MCF 10A (cell line): ENCODE measurements at places on chromosomes 5 and 9.

GRCh38 chr9:137150617-137151457 lies 11.9 kb downstream of the GRIN1 start:
- DNase-seq: peak; percentile 86

DNA sequence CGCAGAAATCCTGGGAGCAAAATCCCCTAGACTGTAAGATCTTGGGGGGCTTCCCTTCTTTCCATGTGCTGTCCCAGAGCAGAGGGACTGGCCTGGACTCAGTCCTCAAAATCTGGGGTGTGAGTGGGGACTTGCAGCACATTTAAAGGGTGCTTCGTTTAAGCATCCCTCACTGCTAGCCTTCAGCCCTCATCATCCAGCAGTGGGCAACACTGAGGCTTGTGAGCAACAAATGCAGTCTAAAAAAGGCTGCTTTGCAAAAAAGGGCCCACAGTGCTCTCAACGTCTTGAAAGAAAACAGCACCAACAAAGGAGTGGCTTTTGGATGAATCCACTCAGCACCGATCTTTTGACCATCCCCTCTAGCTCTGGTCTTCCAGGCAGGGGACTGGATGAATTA lies 128.3 kb upstream of the TBC1D2 start:
- no peak for DNase-seq

- peak; percentile 85 for DNase-seq
These were observed at the start of gene NXNL2 for GRCh38 chr9:88534456-88535225. Gene NXNL2 (plus strand): TSS chr9:88535178. CDS start chr9:88535435, 257 bp downstream.

GRCh38 chr5:176743136-176743861 lies 67.1 kb upstream of the UNC5A start:
- no peak for DNase-seq

- no peak for DNase-seq
These were observed 3.4 kb downstream of the ARL10 start for GRCh38 chr5:176368726-176369125.

GRCh38 chr5:132815454-132815853 lies 2.4 kb downstream of the SOWAHA start:
- DNase-seq: peak; percentile 35

DNA sequence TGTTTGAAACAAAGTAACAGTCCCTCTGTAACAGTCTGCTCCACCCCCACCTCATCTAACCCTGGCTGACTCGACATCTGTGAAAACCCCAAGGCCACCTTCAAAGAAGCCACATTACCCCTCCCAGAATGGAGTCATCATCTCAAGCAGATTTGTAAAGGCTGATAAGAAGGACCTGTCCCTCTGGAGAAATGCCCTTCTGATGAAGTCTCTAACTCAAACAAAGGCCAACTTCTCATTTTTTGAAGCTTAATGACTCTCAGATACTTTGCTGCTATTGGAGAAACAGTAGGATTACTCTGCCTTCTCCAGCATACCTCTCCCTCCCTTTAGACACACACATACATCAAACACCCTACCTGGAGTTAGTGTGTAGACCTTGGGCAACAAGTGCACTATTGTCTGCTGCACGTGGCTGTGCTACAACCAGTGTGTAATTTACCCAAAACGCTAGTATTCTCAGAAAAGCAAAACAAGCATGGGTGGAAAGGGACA lies 5.3 kb upstream of the SUSD1 start:
- no peak for DNase-seq

- DNase-seq: no peak
These were observed 106.6 kb downstream of the FBXW11 start for GRCh38 chr5:171899792-171900191.

GRCh38 chr5:111973961-111974360 lies 217.0 kb upstream of the NREP start:
- no peak for DNase-seq

DNA sequence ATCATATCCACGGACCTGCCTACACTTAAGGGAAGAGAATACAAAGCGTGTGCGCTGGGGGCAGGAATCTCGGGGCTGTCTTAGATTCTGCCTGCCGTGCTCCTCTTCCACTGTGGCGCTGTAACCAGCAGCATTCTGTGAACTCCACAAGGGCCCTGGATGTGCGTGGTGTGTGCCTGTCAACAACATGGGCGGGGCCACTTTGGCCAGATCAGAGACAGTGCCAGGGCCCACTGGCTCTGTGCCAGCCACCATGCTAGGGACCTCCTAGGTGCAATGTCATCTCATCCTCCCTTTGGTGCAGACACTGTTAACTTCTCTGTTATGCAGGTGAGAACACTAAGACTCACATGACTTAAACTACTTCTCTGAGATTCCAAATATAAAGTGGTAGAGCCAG lies 113.7 kb downstream of the COL23A1 start:
- no peak for DNase-seq

- peak; percentile 62 for DNase-seq
These were observed 7.3 kb downstream of the CDC14B start for GRCh38 chr9:96612105-96612965.

DNA sequence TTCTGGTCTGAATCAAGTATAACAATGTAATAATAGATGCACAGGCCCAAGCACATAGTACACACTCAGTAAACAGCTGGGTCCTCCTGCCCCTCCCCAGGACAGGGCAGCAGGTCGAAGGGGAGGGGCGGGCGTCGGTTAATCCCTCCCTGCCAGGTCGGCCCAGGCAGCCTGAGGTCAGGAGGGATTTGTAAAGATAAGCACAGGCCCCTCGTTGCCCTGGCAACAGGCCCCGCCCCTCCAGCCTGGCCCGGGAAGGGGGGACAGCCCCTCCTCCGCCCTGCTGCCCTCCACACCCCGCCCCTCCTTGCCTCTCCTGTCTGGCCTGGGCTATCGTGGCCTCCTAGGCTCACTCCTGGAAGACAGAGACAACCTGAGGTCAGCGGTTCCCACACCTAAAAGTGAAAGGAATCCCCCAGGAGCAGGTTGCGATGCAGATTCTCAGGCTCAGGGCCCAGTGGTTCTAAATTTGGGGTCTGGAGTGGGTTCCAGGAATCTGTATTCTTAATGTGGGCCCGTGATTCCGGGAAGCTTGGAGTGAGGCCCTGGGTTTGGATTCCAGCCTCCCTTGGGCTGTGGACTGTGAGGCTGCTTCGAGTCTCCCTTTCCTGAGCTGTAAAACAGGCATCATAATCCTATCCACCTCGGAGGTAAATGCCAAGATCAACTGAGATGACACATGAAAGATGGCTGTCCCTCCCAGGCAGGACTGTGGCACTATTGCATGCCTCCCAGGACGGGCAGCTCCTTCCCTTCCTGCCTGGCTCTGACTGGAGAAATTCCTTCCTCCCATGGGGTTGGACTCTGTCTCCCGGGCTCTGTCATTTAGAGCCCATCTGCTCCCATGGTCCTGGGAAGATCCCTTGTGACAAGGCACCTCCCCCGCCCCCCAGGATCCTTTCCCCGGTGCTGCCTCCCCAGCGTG lies 4.4 kb downstream of the CRB2 start:
- no peak for DNase-seq

DNA sequence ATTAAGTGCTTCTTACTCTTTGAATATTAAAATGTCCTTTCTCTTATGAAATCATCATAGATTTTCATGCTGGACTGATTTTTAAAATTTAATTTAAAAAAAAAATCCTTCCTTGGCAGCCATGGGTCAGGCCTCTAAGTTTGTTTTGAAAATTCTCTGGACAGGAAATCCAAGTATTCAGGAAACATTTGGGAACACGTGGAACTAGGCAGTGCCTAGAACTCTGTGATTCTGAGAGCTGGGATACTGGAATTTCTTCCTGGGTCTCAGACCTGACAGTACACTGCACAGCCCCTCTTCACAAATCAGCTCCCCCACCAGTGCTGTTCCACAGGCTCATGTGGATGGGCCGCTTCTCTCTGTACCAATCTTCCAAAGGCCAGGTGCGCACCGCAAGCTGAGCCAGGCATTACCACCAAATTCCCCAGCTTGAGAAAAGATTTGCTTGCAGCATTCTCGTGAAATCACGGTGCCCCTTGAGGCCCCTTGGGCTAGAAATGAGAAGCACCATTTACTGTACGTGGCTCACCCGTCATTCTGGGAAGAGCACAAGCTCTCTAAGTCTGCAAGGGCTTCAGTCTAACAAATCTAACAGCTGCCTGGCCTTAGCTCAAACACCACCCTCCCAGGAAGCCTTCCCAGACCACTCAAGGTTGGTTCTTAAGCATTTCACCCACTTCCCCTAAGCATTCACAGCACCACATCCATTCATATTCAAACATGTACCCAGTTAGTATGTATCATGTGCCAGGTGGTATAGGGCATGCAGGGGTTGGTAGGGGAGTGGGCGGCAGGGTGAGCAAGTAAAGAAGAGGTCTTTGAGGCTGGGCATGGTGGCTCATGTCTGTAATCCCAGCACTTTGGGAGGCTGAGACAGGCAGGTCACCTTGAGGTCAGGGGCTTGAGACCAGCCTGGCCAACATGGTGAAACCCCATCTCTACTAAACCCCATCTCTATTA lies 26.5 kb downstream of the B4GALT1 start:
- no peak for DNase-seq

DNA sequence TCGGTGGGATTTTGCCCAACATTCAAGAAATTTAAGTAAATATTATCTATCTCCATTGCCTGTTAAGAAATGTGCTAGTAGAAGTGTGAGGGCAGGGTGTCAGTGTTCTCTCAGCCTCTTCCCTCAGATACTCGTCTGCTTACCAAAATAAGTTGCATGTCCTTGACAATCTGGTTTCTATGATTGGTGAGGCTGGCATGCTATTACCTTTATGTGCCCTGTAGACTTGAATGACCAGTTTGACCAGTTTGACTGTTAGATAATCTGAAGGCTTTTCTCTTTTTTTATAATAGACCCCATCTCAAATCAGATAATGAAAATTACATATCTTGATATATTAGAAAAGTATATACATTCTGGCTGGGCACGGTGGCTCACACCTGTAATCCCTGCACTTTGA lies 348 bp downstream of the CATSPER3 start:
- no peak for DNase-seq

- DNase-seq: no peak
These were observed 7.5 kb upstream of the HABP4 start for GRCh38 chr9:96442491-96442890.

GRCh38 chr5:117486261-117486660 lies 911.6 kb upstream of the SEMA6A start:
- no peak for DNase-seq

GRCh38 chr9:111108946-111109345 lies 70.7 kb upstream of the LPAR1 start:
- peak; percentile 25 for DNase-seq

GRCh38 chr9:111427186-111427585 lies 57.0 kb downstream of the ECPAS start:
- DNase-seq: peak; percentile 34

DNA sequence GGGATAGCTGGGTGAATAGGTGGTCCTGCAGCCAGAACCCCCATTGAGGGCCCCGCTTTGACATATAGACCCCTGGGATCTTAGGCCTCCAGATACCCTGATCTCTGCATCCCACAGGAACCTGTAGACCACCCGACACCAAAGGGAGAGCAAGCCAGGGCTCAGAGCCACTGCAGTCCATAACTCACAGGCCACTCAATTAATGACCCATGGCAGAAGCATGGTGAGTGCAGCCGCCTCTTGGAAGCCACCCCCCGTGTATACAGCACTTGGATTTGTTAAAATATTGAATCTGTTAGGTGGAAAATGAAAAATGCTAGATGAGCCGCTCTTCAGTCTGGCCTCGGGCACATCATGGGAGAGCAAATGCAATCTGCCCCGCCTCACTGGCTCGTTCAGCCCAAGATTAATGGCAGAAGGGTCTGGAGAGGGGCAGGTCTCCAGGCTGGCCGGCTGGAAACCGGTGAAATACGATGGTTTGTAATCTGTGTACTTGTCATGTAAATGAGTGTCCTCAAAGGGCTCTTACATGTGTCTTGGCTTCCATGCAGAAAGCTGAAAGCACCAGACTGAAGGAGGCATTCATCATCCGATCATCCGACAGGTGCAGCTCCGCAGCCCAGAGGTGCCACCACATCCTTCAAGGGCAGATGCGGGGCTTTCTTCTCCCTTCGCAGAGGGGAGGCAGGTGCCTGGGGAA lies 111.3 kb downstream of the OLFM1 start:
- no peak for DNase-seq

GRCh38 chr5:180799902-180800801 lies 2.5 kb downstream of the MGAT1 start:
- DNase-seq: peak; percentile 62

GRCh38 chr5:68673106-68673822 lies 420.6 kb upstream of the SLC30A5 start:
- no peak for DNase-seq

GRCh38 chr9:3035579-3036332 lies 191.9 kb upstream of the PUM3 start:
- no peak for DNase-seq

GRCh38 chr5:137563646-137564397 lies 64.7 kb upstream of the SPOCK1 start:
- DNase-seq: peak; percentile 98

- no peak for DNase-seq
These were observed 135.6 kb downstream of the ZNF354C start for GRCh38 chr5:179195561-179196404.

- no peak for DNase-seq
These were observed 305.0 kb upstream of the IRX4 start for GRCh38 chr5:2187687-2188086.

- no peak for DNase-seq
These were observed 49.2 kb upstream of the SMIM32 start for GRCh38 chr5:136242136-136242535.

GRCh38 chr9:97519441-97519970 lies 18.0 kb downstream of the TMOD1 start:
- DNase-seq: no peak

DNA sequence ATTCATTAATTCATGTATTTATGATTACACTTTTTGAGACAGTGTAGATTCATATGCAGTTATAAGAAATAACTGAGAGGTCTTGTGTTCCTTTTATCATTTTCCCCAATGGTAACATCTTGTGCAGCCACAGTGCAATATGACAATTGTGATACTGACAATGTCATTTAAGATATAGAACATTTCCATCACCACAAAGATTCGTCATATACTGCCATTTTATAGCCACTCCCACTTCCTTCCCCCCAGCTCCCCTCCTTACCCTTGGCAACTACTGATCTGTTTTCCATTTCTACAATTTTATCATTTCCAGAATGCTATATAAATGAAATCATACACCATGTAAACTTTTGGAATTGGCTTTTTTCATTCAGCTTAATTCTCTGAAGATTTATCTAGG lies 53.8 kb downstream of the NR2F1 start:
- no peak for DNase-seq

- no peak for DNase-seq
These were observed 67.5 kb downstream of the PAX5 start for GRCh38 chr9:36966371-36967097.
